ENCODE measurements at places on chromosomes 6 and 20. TPM values are rescaled to one million over a fixed set of nuclear protein-coding genes. Genes with fewer than 3 reads are reported as not detected.

GRCh38 chr6:33812669-33813068, 8.9 kb upstream of the MLN start:
- peak overlapping the region; percentile 21 for H3K4me3 ChIP-seq
- H3K36me3 ChIP-seq, result no peaks in the 10 kb centered on the region
- no peak overlapping the region for H3K27ac ChIP-seq
- peaks cover 12% of the 10 kb centered on the region for H3K27me3 ChIP-seq

GRCh38 chr20:3753098-3753497, 14.5 kb downstream of the ADISSP start:
- no peak overlapping the region for H3K4me3 ChIP-seq
- DNase-seq, result peak; percentile 78
- peaks cover 25% of the 10 kb centered on the region for H3K27me3 ChIP-seq
- peaks cover 18% of the 10 kb centered on the region for H3K36me3 ChIP-seq

- no peak for DNase-seq
- H3K4me1 ChIP-seq, result peaks cover 30% of the 10 kb centered on the region
- no peak overlapping the region for H3K27ac ChIP-seq
- H3K27me3 ChIP-seq, result no peaks in the 10 kb centered on the region
Measured at GRCh38 chr20:24608926-24609667, 139.7 kb downstream of the SYNDIG1 start.

The EDN1 gene
- 0.50 TPM for total RNA-seq

DNA sequence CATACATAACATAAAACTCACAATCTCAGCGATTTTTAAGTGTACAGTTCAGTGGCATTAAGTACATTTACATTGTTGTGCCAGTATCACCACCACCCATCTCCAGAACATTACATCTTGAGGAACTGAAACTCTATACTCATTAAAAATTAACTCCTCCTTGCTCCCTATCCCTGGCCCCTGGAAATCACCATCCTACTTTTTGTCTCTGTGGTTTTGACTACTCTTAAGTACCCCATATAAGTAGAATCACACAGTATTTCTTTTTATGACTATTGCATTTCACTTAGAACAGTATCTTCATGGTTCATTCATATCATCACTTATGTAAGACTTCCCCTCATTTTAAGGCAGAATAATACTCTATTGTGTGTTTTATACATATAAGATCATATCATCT, 1108.1 kb downstream of the GRIK2 start:
- H3K27me3 ChIP-seq, result no peaks in the 10 kb centered on the region
- peaks cover 18% of the 10 kb centered on the region for H3K36me3 ChIP-seq
- H3K4me3 ChIP-seq, result no peak overlapping the region
- H3K4me1 ChIP-seq, result no peaks in the 10 kb centered on the region

DNA sequence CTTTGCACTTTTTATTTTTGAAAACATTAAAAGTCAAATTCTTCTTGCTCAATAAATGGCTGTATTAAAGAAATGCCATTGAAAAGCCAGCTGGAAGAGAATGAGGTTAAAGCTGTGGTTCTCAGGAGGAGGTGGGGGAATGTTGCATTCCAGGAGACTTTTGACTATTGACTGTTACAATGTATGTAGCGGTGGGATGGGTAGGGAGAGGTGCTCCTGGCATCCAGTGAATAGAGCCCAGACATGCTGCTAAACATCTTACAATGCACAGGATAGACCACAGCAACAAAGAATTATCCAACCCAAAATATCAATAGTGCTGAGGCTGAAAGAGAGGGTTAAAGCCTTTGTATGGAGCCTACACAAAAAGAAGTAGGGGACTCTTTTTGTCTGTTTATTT, 295.9 kb downstream of the NKAIN2 start:
- no peaks in the 10 kb centered on the region for H3K27me3 ChIP-seq
- no peak for DNase-seq
- no peaks in the 10 kb centered on the region for H3K36me3 ChIP-seq
- no peak overlapping the region for H3K27ac ChIP-seq

- H3K4me3 ChIP-seq, result no peak overlapping the region
- peaks cover 28% of the 10 kb centered on the region for H3K36me3 ChIP-seq
- peaks cover 6% of the 10 kb centered on the region for H3K27me3 ChIP-seq
- peaks cover 34% of the 10 kb centered on the region for H3K4me1 ChIP-seq
- DNase-seq, result no peak
- H3K27ac ChIP-seq, result no peak overlapping the region
Measured at GRCh38 chr6:3221578-3221977, 5.9 kb downstream of the TUBB2B start.

DNA sequence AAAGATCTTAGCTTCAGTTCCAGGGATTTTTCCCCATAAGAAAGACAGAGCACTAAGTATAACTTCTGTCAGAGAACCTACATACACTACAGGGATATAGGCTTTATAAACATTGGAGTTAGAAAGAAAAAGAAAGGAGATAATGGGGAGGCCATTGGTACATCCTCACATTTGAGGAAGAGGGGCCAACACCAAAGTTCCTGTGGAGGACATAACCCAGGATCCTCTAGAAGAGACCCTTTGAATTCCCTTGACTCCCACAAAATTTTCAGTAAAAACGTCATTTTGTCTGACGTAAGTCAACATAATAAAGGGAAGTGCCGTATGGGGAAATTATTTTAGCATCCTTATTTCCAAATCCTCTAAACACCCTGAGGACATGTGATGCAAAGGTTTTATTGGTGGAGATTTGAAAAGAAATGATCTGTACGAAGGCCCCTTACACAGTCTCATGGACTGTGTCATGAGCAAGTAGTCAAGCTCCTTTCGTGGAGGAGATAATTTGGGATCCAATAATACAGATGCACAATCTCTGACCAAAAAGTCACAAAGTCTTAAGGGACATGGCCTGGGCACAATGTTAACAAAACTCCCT, 33.2 kb downstream of the HLA-DRA start:
- H3K27ac ChIP-seq, result no peak overlapping the region
- H3K36me3 ChIP-seq, result peaks cover 9% of the 10 kb centered on the region
- H3K4me1 ChIP-seq, result no peaks in the 10 kb centered on the region

DNA sequence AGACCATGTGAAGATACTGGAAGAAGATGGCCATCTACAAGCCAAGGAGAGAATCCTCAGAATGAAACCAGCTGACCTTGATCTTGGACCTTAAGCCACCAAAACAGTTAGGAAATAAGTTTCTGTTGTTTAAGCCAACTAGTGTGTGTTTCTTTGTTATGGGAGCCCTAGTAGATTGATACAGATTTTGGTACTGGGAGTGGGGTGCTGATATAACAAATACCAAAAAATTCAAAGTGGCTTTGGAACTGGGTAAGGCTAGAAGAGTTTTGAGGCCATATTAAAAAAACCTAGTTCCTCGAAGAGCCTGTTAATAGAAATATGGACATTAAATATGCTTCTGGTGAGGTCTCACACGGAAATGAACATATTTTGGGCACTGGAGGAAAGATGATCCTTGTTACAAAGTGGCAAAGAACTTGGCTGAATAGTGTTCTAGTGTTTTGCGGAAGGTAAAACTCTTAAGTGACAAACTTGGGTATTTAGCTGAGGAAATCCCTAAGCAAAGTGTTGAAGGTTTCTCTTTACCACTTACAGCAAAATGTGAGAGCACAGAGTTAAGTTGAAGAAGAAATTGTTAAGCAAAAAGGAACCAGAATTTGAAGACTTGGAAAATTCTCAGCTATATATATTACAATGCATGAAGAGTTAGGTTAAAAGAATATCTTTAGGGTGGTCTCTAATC, 55.1 kb upstream of the CD83 start:
- peaks cover 19% of the 10 kb centered on the region for H3K27me3 ChIP-seq
- no peak for DNase-seq
- H3K36me3 ChIP-seq, result peaks cover 8% of the 10 kb centered on the region
- no peak overlapping the region for H3K27ac ChIP-seq
- no peaks in the 10 kb centered on the region for H3K4me1 ChIP-seq
- no peak overlapping the region for H3K4me3 ChIP-seq

DNA sequence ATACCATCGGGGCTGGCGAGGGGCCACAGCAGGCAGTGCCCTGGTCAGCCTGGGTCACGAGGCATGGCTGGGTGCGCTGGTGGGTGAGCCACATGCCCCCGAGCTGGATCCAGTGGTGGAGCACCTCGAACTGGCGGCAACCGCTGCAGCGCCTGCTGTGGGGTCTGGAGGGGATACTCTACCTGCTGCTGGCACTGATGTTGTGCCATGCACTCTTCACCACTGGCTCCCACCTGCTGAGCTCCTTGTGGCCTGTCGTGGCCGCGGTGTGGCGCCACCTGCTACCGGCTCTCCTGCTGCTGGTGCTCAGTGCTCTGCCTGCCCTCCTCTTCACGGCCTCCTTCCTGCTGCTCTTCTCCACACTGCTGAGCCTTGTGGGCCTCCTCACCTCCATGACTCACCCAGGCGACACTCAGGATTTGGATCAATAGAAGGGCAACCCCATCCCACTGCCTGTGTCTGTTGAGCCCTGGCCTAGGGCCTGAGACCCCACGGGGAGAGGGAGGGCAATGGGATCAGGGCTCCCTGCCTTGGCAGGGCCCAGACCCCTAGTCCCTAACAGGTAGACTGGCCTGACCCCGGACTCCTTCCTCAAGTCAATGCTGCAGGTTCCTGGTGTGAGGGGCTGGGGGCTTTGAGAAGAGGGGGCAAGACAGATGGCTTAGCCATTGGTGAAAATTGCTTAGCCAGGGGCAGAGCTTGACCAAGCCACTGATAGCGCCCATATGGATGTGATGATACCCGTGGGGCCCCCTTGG, 598 bp downstream of the TMEM239 start:
- no peaks in the 10 kb centered on the region for H3K36me3 ChIP-seq
- H3K27ac ChIP-seq, result no peak overlapping the region
- peaks cover 60% of the 10 kb centered on the region for H3K27me3 ChIP-seq

The MYH7B gene
- 0.66 TPM for total RNA-seq

The RIPPLY2 gene
- 2.1 TPM for total RNA-seq

The BPIFB1 gene
- total RNA-seq, result 0.09 TPM

DNA sequence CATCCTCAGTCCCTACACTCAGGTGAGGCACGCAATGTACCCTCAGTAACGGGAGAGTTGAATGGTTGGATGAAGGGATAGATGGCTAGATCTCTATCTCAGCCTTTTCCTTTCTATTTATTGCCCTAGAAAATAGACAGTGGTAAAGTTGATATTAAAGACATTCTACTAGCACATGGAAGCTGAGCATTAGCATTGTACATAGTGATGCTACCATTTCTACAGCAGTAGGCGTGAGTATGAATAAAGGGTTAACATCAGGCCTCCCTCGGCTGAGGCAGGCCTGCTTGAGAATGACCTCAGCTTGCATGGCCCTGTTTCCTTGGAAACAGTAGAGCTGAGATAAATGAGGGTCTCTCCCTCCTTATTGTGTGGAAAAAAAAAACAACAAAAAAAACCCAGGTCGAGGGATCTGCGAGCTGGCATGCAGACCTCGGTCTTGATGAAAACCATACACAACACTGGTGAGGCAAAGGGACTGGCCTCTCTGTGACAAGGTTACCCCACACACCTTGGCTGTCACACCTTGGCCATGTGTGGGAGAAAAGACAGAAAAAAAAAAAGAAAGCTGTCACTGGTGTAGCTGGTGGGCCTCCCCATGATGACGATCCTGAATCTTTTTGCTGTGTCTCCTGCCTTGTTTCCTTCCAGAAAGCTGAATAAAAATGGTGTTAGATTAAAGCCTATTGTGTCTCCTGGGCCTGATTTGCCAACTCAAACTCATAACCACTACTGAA, 160.0 kb downstream of the HACE1 start:
- H3K4me3 ChIP-seq, result no peak overlapping the region
- H3K27ac ChIP-seq, result peak overlapping the region; percentile 98
- no peaks in the 10 kb centered on the region for H3K27me3 ChIP-seq
- no peaks in the 10 kb centered on the region for H3K36me3 ChIP-seq
- peaks cover 6% of the 10 kb centered on the region for H3K4me1 ChIP-seq

The COL11A2 gene
- total RNA-seq, result 4.4 TPM

DNA sequence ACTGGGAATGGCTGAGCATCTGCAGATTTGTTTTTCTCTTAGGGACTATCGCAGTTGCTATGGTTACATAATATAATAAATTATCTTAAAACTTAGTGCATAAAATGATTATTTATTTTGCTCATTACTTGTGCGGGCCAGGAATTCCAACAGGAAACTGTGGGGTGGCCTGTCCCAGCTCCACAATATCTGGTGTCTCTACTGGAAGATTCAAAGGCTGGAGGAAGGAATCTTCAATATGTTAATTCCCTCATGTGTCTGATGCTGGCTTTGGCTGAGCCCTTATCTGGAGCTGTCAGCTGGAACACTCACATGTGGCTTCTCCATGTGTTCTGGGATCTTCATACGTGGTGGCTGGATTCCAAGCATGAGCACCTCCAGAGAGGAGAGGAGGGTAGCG, 23.9 kb upstream of the B3GAT2 start:
- no peak overlapping the region for H3K27ac ChIP-seq
- no peak overlapping the region for H3K4me3 ChIP-seq
- no peaks in the 10 kb centered on the region for H3K36me3 ChIP-seq
- DNase-seq, result no peak
- H3K27me3 ChIP-seq, result no peaks in the 10 kb centered on the region
- no peaks in the 10 kb centered on the region for H3K4me1 ChIP-seq

The RAET1G gene
- total RNA-seq, result not detected

DNA sequence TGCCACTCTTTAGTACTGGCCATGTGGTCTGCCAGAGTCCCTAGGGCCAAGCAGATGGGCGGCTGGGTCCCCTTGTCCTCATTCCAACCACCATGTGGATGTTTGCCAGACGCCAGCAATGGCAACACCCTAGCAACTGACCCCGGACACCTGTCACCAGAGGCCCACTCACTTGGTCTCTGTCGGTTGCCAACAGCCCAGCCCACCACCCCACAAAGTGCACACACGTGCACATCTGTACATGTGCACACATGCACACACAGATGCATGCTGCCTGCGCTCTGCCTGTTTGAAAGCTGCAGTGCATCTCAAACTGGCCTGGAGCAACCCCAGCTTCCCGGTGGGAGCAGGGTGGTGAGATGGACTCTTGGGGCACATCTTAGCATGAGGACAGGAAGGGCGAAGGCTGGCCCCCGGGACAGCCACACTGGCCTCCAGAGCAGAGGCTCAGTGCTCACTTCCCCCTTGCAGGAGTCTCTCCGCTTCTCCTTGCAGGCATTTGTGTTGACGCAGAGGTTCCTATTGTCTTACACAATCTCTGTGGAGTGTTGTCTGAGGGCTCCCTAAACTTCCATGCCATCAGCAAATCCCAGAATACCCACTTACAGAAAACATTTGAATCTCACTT, 54.0 kb downstream of the PSMG4 start:
- H3K27ac ChIP-seq, result no peak overlapping the region
- peak; percentile 8 for DNase-seq
- peaks cover 26% of the 10 kb centered on the region for H3K4me1 ChIP-seq
- H3K4me3 ChIP-seq, result no peak overlapping the region
- peaks cover 18% of the 10 kb centered on the region for H3K36me3 ChIP-seq
- no peaks in the 10 kb centered on the region for H3K27me3 ChIP-seq

DNA sequence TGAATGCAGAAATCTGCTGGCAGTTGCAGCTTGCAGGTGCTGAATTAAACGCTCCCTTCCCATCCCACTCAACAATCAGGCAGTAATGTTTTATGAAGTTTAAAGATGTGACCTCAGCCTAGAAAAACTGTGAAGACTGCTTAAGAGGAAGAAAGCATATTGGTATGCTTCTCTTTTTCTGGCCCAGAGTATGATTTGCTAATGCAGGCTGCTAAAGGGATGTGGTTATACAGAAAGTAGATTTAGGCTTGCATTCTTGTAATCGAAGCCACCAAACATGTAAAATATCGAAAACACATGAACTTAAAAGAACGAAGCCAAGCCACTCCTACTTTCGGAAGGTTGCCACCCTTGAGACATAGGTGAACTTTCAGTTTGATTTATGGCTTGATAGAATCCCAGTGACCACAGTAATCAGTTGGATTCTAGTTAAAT, 40.7 kb downstream of the MAP3K5 start:
- no peaks in the 10 kb centered on the region for H3K36me3 ChIP-seq
- DNase-seq, result no peak
- H3K27ac ChIP-seq, result no peak overlapping the region
- no peaks in the 10 kb centered on the region for H3K27me3 ChIP-seq
- H3K4me3 ChIP-seq, result no peak overlapping the region

The HSPA12B gene
- 6.3 TPM for total RNA-seq

Measured in WTC11 (cell line).